Stimulated activated CD8-positive, alpha-beta memory T cell treated with anti-CD3 and anti-CD28 coated beads, Interleukin-2, amount 100 ng/mL, for 1 hour (primary cell): ENCODE measurements at places on chromosomes 11 and 22.

- no peak for DNase-seq
These were observed 208.1 kb upstream of the CADM1 start for GRCh38 chr11:115712296-115712695.

DNA sequence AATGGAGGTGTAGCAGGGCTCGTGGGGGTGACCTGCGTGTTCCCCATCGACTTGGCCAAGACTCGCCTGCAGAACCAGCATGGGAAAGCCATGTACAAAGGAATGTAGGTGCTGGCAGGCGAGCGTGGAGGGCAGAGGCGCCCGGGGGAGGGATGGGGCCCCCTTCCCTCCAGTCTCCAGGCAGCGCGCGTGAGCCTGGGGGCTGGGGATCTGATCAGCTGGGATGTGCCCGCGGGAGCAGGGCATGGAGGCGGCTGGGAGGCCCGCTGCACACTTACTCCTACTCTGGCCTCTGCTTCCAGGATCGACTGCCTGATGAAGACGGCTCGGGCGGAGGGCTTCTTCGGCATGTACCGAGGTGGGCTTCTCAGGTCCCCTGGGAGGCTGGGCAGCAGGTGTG lies 17.8 kb downstream of the SLC25A18 start:
- no peak for DNase-seq

DNA sequence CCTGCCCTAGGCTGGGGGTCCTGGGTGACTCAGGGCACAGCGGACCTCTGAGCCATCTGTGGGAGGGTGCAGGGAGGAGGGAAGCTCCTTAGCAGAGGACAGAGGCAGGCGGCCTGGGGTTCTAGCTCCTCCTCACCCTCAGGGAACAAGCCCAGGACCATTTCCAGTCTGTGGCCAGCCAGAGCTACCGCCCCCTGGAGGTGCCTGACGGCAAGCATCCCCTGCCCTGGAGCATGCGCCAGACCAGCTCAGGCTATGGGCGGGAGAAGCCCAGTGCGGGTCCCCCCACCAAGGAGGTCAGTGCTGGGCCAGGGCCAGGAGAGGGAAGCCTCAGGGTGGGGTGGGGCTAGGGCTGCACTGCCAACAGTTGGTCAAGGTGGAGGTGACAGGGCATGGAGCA lies 26.0 kb upstream of the LRRC10B start:
- no peak for DNase-seq

DNA sequence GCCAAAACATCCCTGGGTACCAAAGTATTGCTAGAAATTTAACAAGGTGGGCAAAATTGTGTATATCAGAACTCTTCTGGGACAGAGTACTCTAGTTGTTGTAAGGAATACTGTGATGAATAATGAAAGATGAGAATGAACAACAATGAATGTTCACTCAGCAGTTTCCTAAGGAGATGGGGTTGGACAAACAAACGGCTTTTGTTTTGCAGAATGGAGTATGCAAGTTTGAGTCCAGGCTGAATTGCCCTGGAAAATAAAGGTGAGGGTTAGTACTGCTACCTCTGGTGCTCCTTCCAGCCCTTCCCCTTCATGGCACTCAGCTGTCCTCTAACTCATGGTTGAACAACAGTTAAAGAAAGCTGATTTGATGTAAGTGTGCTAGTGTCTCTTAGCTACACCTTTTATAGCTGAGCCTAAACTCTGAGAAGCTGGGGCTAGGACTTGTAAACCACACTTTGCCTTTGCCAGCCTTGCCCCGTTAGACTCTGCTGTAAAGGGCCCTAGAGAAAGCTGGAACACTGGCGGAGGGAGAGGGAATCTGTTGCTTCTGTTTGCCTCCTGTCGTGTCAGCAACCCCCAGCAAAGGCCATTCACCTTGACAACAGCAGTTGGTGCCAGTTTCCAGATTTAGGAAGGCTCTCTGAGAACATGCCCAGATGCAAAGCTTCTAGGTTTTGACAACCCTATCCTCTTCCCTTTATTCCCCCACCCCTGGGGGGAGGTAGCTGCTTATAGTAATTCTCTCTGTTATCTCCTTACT lies 41.2 kb upstream of the POLD3 start:
- DNase-seq = no peak

- DNase-seq = no peak
These were observed 1.6 kb upstream of the SWAP70 start for GRCh38 chr11:9662273-9662672.

DNA sequence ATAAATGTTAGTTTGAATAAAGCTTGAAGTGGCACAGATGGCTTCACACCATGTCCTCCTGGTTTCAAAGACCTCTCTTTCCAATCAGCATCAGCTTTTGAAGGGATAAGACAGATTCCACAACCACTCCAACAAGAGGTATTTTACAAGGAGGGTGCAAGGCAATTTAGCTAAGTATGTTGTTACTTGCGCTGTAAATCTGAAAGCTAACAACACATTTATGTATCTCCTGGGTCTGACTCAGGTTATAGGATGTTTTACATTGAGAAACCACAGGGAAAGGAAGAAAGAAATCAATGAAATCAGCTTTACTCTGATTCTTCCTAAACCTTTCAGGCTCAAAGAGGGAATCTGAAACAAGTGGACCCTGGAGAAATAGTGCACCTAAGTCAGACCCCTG lies 12.1 kb downstream of the CWC15 start:
- no peak for DNase-seq

DNA sequence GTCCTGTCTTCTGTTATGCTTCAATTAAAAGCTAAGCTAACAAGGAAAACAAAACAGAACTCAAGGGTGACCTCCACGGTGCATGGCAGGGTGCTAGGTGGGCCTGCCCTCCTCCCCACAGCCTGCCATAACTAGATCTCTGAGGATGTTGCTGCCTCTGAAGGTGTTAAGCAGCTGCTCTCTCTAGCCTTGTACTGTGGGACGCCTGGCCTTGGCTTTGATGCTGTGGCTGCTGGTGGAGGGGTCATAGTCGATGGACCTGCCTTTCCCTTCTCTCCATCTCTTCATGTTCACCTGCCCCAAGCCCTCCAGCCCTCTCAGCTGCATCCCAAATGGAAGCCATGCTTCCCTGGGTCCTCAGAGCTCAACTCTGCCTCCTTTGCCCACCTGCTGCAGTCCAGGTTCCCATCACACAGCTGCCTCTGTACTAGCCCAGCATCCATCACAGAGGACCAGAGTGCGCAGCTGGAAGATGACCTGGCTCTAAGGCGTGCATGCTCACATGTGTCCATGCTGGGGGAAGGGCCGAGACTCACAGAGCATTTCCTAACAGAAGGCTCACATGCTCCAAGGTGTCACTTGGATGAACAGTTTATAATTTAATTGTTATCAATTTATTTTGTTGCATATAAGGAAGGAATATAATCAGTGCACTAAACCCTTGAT lies 180.3 kb upstream of the E2F8 start:
- DNase-seq = no peak

- DNase-seq = peak; percentile 5
These were observed 68.1 kb upstream of the BID start for GRCh38 chr22:17842386-17842785.
